ENCODE measurements at places on chromosomes 2 and 18. TPM values are rescaled to one million over a fixed set of nuclear protein-coding genes. Genes with fewer than 3 reads are reported as not detected.

DNA sequence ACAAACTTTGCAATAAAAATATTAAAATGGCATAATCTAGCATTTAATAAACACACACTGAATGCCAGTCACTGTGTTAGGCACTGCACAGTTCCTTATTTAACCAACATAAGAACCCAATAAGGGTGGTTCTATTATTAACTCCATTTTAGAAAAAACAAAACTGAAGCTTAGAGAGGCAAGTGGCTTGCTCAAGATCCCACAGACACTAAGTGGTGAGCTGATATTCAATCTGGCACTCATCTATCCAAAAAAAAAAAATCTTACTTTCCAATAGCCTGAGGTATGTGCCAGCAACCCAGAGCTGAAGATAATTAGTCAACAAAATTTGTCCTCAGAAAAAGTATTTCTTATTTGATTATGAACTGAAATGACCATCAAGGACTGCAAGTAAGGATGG, 799 bp downstream of the CYTIP start:
- DNase-seq, result no peak
- H3K27ac ChIP-seq, result no peak overlapping the region
- H3K4me1 ChIP-seq, result no peaks in the 10 kb centered on the region

- H3K27ac ChIP-seq, result no peak overlapping the region
- H3K4me3 ChIP-seq, result peak overlapping the region; percentile 41
- DNase-seq, result no peak
- H3K36me3 ChIP-seq, result no peaks in the 10 kb centered on the region
- H3K4me1 ChIP-seq, result 0 out of 2 replicates have a peak, but pooled peaks cover 8% of the 10 kb centered on the region
These were observed 533 bp downstream of the CXCR4 start for GRCh38 chr2:136117391-136117841.

DNA sequence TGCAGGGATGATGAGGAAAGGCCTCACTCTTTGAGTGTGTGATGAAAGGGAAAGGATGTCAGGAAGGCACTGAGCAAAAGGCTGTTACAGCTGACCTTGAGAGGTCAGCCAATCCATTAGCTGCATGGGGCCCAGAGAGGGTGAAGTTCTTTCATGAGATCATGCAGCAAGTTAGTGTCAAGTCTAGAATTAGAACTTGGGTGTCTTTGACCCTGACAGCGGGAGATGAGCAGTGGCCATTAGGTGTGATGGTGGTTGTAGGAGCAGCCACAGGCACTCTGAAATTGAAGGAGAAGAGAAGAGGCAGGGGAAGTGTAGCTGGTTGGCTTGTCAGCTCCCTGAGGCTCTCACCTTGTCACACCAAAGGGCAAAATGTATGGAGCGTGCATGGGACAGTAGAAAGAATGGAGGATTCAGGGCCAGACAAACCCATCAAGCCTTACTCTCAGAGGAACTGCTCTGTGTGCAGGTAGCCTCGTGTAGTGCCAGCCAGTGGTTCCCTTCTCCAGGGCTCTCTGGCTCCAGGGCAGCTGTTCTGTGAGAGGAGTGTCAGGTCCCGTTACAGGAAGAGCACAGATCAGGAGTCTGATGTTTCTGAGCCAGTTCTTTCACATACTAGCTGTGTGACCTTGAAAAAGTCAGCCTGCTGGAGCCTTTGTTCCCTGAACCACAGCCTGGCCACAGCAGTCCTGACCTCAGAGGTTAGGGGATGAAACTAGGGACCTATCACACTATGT, 35.9 kb downstream of the MAP4K4 start:
- peak overlapping the region; percentile 27 for H3K27ac ChIP-seq
- no peak overlapping the region for H3K4me3 ChIP-seq
- H3K4me1 ChIP-seq, result peaks cover 90% of the 10 kb centered on the region
- peaks cover 14% of the 10 kb centered on the region for H3K36me3 ChIP-seq
- no peak for DNase-seq
- H3K27me3 ChIP-seq, result no peaks in the 10 kb centered on the region

- peak overlapping the region; percentile 19 for H3K4me3 ChIP-seq
- H3K27me3 ChIP-seq, result no peaks in the 10 kb centered on the region
- peaks cover 49% of the 10 kb centered on the region for H3K4me1 ChIP-seq
- H3K27ac ChIP-seq, result peak overlapping the region; percentile 81
- peaks cover 3% of the 10 kb centered on the region for H3K36me3 ChIP-seq
These were observed 95.6 kb upstream of the NABP1 start for GRCh38 chr2:191582355-191582754.

GRCh38 chr18:76589866-76590265, 94.8 kb upstream of the ZNF516 start:
- H3K4me3 ChIP-seq, result no peak overlapping the region
- peaks cover 11% of the 10 kb centered on the region for H3K4me1 ChIP-seq
- no peak for DNase-seq
- peaks cover 29% of the 10 kb centered on the region for H3K27me3 ChIP-seq
- no peak overlapping the region for H3K27ac ChIP-seq

The CHRNG gene
- total RNA-seq, result not detected

The ZFP36L2 gene
- total RNA-seq, result 77.2 TPM

- peaks cover 5% of the 10 kb centered on the region for H3K36me3 ChIP-seq
- H3K4me1 ChIP-seq, result no peaks in the 10 kb centered on the region
- no peaks in the 10 kb centered on the region for H3K27me3 ChIP-seq
- DNase-seq, result no peak
- no peak overlapping the region for H3K4me3 ChIP-seq
- H3K27ac ChIP-seq, result no peak overlapping the region
These were observed 34.8 kb upstream of the FAM110C start for GRCh38 chr2:80971-81736.

The CCDC68 gene
- 0.14 TPM for total RNA-seq

The CNDP1 gene
- total RNA-seq, result not detected

The MERTK gene
- total RNA-seq, result not detected

DNA sequence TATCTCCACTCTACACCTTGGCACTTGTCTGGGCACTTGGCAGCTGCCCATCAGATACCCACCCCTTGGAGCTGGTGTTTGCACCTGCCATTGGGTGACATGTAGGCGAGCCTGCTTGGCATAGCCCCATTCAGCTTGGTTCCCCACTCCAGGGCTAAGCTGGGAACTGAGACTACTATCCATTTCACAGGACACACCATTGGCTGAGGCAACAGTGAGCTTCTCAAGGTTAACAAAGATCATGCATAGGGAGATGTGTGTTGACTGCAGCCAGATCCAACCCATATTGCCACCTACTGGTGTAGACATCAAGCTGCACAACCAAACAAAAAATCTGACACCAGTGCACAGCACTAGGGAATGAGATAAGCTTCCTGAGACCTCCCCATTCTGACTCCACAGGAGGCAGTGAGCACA, 1389.8 kb upstream of the TMEFF2 start:
- no peak overlapping the region for H3K4me3 ChIP-seq
- H3K36me3 ChIP-seq, result no peaks in the 10 kb centered on the region
- DNase-seq, result no peak
- no peaks in the 10 kb centered on the region for H3K4me1 ChIP-seq
- no peaks in the 10 kb centered on the region for H3K27me3 ChIP-seq

The DYSF gene
- 0.14 TPM for total RNA-seq

The NT5C1B gene
- total RNA-seq, result not detected

DNA sequence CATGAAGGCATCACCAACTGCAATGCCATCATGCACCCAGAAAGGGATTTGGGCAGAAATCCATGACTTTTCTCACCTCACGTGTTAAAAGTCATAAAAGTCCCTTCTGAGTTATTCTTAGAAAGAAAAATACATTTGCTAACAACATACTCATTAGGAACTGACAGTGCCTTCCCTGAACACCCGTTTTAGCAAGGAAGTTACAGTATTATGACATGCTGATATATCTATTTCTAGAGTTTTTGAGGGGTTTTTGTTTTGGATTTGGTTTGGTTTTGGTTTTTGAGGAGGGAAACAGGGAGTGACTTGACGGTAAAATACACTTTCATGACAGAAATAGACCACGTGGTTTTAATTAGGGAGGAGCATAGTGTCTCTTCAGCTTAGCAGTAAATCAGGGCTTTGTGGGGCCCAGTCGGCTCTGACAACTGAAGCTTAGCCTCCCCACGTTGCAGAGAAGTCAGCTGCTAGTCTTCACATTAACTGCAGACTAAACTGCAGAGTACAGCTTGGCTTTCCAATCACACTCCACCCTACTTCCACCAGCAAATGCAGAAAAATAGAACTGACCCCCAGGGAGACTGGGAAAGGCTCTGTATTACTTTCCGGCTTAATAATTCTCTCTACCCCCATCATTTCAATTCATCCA, 141.4 kb downstream of the FAM124B start:
- no peak for DNase-seq
- no peaks in the 10 kb centered on the region for H3K36me3 ChIP-seq
- no peak overlapping the region for H3K4me3 ChIP-seq
- H3K27ac ChIP-seq, result peak overlapping the region; percentile 65
- H3K27me3 ChIP-seq, result no peaks in the 10 kb centered on the region

GRCh38 chr18:55657572-55658331, 69.8 kb upstream of the TCF4 start:
- no peaks in the 10 kb centered on the region for H3K27me3 ChIP-seq
- H3K4me1 ChIP-seq, result no peaks in the 10 kb centered on the region
- H3K36me3 ChIP-seq, result no peaks in the 10 kb centered on the region
- no peak overlapping the region for H3K27ac ChIP-seq
- H3K4me3 ChIP-seq, result no peak overlapping the region

DNA sequence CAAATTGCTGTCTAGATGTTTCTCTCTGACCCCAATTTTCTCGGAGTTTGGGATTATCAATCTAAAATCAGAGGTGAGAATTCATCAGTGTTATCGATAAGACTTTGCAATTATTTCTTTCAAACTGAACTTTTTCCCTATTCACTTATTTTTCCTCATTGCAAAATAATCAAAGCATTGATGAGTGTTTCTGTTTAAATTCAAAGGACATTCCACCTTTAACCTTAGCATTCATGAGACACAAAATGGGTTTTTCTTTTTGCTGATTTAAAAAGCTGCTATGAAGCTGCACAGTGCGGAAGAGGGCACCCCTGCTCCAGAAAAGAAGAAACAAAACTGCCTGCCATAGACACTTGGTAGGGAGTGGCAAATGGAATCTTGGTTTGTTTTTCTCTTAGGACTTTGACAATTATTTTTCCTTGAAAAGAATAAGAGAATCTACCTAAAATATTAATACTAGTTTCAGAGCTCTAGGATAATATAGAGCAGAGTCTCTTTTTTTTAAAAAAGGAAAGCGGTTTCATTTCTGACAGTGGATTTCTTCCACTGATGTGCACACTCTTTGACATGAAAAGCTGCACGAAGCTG, 203.4 kb downstream of the TGIF1 start:
- DNase-seq, result no peak
- H3K27ac ChIP-seq, result peak overlapping the region; percentile 99
- H3K4me1 ChIP-seq, result peaks cover 60% of the 10 kb centered on the region
- H3K4me3 ChIP-seq, result peak overlapping the region; percentile 73

The DSC3 gene
- total RNA-seq, result not detected

The PDE1A gene
- total RNA-seq, result 4.2 TPM

- no peak overlapping the region for H3K4me3 ChIP-seq
- peaks cover 6% of the 10 kb centered on the region for H3K27me3 ChIP-seq
- no peaks in the 10 kb centered on the region for H3K36me3 ChIP-seq
- no peak overlapping the region for H3K27ac ChIP-seq
These were observed 240.9 kb downstream of the ICOS start for GRCh38 chr2:204177251-204177976.
